ENCODE measurements at places on chromosomes 13 and 19.
A peak's percentile ranks its signal among the peaks of the same experiment; 100 is the strongest.

DNA sequence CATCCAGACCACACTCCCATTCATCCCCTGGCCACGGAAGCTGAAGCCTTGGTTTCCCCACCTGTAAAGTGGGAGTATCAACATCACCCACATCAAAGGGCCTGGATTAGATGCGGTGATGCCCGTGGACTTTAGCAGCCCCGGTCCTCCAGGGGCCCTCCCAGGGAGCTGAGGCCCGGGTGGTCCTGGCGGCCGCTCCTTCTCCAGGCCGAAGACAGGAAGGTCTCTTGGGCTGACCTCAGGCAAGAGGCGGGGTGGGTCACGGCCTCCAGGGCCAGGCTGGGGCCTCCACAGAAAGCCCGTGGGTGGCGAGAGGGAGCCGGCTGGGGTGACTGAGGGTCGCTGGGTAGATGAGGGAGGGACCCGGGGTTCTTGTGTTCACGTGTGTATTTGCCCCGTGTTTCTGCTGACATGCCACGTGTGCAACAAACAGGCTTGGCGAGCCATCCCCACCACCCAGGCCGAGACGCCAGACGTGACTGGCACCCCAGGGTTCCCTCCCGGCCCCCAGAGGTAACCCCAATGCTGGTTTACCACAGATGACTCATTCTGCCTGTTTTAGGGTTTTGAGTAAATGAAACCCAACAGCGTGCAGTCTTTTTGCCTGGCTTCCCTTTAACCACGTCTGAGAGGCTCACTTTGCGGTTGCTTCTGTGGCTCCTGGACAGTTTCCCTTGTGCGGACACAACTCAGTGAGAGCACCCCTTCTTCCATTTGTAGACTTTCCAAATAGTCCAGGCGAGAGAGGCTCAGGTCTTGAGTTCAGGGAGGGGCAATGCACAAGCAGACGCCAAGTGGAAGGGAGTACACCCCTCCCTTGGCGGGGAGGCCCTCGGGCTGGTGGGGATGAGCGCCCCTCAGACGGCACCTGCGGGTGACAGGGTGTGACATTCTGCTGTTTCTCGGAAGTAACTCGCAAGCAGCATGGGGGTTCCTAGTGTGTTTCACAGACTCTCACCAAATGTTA lies 42.9 kb downstream of the C13orf46 start:
- DNase-seq, result no peak

- DNase-seq, result no peak
Observed at GRCh38 chr19:7928334-7928706, 2.4 kb upstream of the CTXN1 start.

GRCh38 chr19:41871573-41872383 lies 5.3 kb upstream of the CD79A start:
- DNase-seq, result peak; percentile 27

- DNase-seq, result no peak
Observed at GRCh38 chr13:44104197-44104490, 224.4 kb downstream of the LACC1 start.

- DNase-seq, result peak; percentile 41
Observed at GRCh38 chr19:23823952-23824389, 65.3 kb upstream of the ZNF681 start.

DNA sequence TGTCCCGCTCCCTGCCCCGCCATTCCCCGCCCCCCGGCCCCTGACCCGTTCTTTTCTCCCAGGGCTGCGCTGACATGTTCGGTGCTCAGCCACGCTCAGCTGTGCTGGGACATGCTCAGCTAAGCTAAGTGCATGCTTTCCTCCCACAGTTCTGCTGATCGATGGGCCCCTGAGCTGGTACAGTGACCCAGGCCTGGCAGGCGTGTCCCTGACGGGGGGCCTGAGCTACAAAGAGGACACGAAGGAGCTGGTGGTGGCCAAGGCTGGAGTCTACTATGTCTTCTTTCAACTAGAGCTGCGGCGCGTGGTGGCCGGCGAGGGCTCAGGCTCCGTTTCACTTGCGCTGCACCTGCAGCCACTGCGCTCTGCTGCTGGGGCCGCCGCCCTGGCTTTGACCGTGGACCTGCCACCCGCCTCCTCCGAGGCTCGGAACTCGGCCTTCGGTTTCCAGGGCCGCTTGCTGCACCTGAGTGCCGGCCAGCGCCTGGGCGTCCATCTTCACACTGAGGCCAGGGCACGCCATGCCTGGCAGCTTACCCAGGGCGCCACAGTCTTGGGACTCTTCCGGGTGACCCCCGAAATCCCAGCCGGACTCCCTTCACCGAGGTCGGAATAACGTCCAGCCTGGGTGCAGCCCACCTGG lies 3.7 kb downstream of the TNFSF9 start:
- no peak for DNase-seq

DNA sequence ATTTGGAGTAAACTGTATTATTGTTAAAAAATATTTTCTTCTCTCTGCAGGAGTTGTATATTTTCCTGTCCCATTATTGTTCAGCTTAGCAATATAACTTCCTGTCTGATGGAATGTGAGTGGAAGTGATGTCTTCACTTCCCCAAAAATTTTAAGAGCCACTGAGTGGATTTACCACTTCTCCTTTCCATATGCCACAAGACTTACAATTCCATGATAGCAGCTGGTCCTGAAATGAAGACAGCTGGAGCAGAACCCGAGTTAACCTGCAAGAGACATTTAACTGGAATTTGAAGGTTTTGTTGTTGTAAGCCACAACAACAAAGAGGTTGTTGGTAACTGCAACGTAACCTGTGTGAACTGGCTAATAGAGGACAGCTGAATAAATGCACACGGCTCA lies 23.4 kb upstream of the TBC1D4 start:
- DNase-seq, result no peak

DNA sequence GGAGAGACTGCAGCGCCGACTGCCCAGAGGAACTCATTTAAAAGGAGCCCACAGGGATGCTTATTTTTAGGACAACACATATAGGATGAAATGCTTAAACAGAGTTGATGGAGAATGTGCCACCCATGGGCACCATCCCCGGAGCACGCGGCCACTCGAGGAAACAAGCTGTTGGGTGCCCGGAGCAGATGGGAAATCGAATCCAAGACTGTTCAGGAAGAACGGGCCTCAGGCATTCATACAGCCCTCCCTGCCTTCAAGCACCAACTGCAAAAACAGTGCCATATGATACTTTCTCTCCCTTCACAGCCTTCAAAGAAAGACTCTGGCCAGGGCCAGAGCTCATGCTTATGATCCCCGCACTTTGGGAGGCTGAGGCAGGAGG lies 40.2 kb downstream of the RAB20 start:
- DNase-seq, result no peak

GRCh38 chr19:21912654-21913053 lies 76.7 kb upstream of the ZNF43 start:
- no peak for DNase-seq

- DNase-seq, result peak; percentile 72
Observed at GRCh38 chr19:45444318-45445041, 20.8 kb upstream of the ERCC1 start.

- no peak for DNase-seq
Observed at GRCh38 chr13:31731921-31732320, 7.4 kb upstream of the RXFP2 start.

- no peak for DNase-seq
Observed at GRCh38 chr13:73220966-73221720, 162.3 kb downstream of the KLF5 start.

DNA sequence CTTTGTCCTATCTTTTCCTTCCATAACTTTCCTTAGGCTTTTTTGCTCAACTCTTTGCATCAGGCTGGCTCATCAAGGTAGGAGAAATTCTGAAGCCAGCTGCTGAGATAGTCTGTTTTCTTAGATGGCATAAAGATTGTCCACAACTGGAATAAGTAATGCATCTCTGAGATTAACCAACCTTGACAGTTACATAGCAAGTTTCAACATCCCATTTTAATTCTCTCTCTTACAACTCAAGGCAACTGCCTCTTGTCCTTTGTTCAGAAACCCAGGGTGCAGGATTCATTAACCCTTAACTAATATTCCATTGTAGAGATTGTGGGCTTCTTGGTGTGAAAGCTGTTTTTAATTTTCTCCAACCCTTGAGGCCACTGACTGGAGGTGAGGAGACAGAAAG lies 239.2 kb downstream of the LACC1 start:
- no peak for DNase-seq

DNA sequence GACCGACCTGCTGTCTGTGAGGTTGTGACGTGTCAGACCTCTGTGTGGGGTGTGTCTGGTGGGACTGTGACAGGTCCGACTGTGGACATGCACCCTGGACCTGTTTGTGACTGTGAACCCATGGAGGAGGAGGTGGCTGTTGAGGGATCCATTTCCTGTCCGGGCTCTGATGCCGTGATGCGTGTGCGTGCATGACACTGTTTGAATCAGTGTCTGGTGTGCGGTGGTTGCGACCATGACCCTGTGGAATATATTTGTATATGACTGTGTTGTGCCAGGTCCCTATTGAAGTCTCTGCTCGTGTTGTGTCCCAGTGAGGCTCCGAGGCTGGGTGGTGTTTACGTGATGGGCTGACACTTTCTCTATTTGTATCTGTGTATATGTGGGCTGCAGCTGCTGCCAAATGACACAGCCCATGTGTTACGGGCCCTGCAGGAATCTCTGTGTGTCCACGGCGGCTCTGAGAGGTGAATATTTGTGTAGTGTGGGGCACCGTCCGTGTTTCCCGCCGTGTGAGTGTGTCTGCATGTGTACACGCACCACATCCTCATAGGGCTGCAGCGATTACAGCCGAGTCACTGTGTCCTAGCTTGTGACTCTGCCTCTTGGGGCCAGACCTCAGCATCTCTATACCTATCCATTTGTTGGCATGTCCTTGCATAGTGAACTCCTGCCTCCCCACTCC lies 18.3 kb downstream of the CCDC97 start:
- DNase-seq, result no peak

GRCh38 chr19:16288544-16288943 lies 36.1 kb upstream of the KLF2 start:
- no peak for DNase-seq

DNA sequence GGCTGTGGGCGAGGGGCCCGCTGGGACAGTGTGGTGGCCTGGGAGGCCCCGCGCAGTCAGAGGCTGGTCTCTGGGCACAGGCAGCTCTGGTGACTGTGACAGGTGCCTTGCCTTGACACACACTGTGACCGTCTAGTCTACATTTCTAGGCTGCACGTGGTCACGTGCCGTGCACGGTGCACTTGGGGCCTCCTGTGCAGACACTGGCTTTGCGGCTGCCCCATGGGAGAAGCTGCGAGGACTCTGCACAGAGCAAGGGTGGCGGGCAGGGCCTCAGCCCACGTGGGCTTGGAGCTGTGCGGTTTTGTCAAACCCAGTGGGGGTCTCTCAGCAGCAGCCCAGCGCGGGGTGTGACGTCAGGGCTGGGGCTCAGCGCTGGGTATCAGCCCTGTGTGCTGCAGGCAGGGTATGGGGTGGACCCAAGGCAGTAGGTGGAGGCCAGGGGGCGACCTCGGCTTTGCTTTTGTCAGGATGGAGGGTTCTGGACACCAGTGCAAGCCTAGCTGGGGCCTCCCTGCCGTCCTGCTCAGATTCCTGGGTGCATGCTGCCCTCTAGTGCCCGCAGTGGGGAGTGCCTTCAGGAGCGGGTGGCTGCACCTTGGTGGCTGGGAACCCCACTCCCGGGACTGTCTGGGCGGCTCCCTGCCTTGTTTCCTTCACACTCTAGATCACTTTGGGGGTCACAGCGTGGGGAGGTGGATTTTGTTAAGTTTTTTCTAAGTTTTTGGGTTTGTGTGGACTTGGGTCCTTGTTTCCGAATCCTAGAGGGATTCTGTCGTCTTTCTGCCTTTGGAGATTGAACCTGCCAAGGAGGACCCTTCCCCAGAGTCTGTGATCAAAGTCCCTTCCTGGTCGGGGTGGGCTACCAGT lies 62.6 kb downstream of the KDM4B start:
- peak; percentile 76 for DNase-seq

DNA sequence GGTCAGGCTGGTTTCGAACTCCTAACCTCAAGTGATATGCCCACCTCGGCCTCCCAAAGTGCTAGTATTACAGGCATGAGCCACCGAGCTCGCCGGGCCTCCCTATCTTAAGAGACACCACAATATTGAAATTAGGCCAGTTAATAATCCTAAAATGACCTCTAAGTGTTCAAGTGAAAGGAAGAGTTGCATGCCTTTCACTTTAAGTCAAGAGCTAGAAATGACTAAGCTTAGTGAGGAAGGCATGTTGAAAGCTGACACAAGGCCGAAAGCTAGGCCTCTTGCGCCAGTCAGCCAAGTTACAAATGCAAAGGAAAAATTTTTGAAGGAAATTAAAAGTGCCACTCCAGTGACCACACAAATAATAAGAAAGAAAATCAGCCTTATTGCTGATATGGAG lies 144.5 kb upstream of the FNDC3A start:
- peak; percentile 27 for DNase-seq

- no peak for DNase-seq
Observed at GRCh38 chr13:90385781-90386489, 961.6 kb upstream of the MIR17HG start.

DNA sequence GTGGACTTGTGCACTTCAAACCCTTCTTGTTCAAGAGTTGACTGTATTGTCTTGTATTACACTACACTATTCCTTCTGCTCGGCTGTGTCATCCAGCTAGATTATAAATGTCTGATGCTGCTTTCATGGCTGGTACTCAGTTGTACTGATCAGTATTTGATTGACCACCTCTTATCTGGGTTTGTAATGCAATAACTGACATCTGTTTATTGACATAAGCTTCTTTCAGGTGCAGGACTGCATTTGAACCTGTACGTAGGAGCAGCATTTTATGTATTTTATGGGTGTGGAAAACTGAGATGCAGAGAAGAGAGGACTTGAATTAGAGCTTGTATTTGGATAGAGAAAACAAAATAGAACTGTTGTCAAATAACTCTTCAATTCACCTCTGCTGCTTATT lies 309.2 kb downstream of the FGF9 start:
- DNase-seq, result no peak

DNA sequence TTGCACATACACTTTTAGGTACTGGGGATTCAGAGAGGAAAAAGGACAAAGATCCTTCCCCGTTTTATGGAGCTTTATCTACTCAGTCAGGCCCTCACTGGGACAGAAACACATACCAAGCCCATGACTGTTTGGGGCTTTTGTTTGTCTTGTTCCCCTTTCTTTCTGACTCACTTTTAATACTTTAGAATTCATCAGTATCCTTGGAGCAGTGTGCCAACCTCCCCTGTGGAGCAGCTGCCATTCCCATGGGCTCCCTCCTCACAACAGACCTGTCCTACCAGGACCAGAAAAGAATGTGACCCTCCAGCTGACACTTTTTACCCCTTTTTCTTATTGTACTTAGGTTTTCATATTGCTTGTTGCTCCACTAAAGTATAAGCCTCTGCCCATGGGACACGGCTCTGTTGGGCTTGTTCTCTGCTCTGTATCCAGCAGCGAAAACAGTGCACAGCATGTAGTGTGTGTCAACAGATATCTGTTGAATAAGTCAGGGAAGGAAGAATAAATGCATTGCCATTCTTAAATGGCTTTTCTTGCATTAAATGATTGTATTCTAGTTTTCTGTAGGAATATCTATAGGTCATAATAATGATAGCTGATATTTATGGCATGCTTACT lies 431.1 kb downstream of the EFNB2 start:
- DNase-seq, result no peak

- no peak for DNase-seq
Observed at GRCh38 chr13:109357751-109358471, 428.5 kb downstream of the IRS2 start.

GRCh38 chr13:74036373-74036772 lies 97.8 kb downstream of the KLF12 start:
- DNase-seq, result no peak
